ENCODE measurements at places on chromosomes 3 and 15.

DNA sequence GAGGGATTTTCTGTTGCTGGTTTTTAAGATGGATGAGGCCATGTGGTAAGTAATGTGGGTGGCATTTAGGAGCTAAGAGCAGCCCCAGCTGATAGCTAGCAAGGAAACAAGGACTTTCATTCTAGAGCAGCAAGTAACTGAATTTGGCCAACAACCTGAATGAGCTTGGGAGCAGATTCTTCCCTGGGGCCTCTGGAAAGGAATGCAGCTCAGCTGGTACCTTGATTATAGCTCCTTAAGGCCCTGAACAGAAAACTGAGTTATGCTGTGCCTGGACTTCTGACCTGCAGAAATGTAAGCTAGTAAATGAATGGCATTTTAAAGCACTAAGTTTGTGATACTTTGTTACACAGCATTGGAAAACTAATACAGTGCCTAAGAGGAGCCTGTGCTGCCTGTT is 565.5 kb downstream of the PDCD6IP start:
- DNase-seq = no peak

GRCh38 chr3:130014526-130014925 is 40.0 kb downstream of the TRH start:
- peak; percentile 6 for DNase-seq

GRCh38 chr15:88242586-88243555 is 13.7 kb downstream of the NTRK3 start:
- no peak for DNase-seq

- no peak for DNase-seq
These were observed 115.2 kb downstream of the TIGIT start for GRCh38 chr3:114408736-114409670.

- DNase-seq = no peak
These were observed 70.0 kb upstream of the ALDH1A3 start for GRCh38 chr15:100809587-100809986.

DNA sequence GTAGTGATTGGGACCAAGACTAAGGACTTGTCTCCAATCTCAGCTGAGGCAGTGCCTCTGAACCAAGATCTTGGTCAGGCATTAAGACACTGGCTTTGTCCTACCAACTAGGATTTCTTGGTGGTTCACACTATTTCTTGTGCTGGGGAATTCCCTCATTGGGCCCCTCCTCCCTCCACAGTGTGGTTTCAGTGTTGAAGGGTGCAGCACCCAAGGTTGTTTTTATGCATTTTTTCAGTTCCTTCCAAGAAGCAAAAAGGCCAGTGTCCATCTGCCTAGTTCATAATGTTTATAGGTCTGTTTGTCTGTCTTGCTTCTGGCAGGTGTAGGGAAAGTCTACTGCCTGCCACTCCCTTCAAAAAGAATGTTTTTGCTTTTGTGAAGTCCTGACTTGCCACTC is 10.6 kb upstream of the ITPKA start:
- DNase-seq = no peak

DNA sequence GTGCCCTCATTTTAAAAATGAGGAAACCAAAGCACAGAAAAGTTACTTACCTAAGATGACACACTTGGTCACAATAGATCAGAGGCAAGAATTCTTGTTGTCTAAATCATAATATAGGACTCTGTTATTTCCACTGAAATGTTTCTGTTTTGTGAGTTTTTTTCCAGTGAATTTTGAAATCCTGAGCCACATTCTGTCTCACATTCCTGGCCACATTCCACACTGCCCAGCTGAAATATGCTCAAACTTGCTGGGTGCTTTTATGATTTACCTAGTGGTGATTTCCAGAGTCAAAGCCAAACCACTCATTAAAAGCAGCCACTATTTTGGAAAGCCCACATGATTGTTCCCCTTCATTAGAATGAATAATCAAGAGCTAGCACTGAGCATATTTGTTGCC is 82.3 kb upstream of the NPHP3 start:
- no peak for DNase-seq

GRCh38 chr3:177714945-177715344 is 517.7 kb upstream of the TBL1XR1 start:
- DNase-seq = no peak

DNA sequence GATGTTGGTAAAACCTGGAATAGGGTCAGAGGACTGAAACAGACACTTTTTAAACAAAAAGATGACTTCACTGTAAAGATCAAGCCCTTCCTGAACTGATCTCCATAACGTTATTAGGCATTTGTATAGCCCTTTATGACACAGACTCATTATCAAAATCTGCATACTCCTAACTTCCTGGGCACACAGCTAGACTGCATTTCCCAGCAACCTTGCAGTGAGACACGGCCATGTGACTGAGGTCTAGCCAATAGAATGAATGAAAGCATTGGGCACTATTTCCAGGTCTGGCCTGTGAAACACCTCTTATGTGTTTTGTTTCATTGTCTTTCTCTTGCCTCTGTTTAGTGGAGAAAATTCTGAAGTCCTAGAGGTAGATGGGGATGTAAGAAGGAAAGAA is 270.4 kb downstream of the NR1D2 start:
- DNase-seq = no peak

- no peak for DNase-seq
These were observed 52.8 kb upstream of the UTS2B start for GRCh38 chr3:191383124-191383523.

GRCh38 chr3:47583320-47584075 is 4.8 kb upstream of the CSPG5 start:
- DNase-seq = peak; percentile 25

- DNase-seq = no peak
These were observed 3.6 kb downstream of the ONECUT1 start for GRCh38 chr15:52786436-52787122.

DNA sequence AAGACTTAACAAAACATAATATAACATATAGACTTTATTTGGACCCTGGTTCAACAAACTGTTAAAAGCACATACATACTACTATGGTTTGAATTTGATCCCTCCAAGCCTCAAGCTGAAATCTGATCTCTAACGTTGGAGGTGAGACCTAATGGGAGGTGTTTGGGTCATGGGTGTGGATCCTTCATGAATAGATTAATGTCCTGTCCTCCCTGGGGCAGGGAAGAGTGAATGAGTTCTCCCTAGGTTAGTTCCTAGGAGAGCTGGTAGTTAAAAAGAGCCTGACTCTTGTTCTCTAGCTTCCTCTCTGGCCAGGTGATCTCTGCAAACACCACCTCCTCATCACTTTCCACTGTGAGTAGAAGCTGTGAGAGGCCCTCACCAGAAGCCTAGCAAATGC is 36.4 kb downstream of the CLASP2 start:
- no peak for DNase-seq

GRCh38 chr3:177525987-177526712 is 328.9 kb upstream of the TBL1XR1 start:
- no peak for DNase-seq

DNA sequence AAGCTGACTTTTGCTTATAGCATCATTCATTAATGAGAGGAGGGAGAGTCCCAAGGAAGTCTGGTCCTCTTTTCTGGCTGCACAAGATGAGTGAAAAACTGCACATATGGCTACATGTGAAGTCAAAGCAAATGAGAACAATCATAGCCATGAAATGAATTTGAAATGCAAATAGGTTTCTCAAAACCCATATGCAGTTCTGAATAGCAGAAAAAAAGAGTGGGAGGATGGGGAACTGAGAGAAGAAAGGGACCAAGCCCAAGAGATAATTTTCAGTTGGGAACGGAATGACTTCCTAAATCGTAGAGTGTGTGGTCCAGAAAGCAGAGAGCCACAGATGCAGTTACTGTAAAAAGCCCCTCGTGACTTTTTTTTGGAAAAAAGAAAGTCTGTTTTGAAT is 66.3 kb downstream of the GTPBP8 start:
- no peak for DNase-seq

GRCh38 chr15:36347272-36347858 is 232.1 kb upstream of the CDIN1 start:
- no peak for DNase-seq

DNA sequence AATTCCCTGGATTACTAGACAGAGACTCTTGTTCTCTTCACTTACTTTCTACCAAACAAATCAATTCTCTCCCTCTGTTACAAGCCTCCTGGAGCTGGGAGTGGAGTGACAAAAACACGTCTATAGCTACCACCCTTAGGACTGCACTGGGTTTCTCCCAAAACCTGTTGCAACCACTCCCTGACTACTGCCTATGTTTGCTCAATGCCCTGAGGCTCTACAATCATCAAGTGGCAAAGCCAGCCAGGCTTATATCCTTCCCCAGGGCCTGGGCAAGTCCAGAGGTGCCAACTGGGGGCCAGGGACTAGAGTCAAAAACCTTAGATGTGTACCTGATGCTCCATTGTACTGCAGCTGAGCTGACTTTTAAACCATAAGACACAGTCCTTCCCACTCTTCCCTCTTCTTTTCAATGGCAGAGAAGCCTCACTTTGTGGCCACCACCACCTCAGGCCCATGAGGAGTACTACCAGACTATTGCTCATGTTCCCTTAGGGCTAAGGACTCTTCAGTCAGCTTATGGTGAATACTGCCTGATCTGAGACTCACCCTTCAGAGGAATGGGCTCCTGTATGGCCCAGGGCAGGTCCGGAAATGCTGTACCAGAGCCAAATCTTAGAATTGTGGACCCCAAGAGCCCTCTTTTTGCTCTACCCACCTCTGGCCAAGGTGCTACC is 125.4 kb upstream of the PLCL2 start:
- DNase-seq = no peak

- peak; percentile 12 for DNase-seq
These were observed 528 bp downstream of the LPCAT4 start for GRCh38 chr15:34366271-34367065.

- no peak for DNase-seq
These were observed 86.0 kb downstream of the HCN4 start for GRCh38 chr15:73282567-73283365.

DNA sequence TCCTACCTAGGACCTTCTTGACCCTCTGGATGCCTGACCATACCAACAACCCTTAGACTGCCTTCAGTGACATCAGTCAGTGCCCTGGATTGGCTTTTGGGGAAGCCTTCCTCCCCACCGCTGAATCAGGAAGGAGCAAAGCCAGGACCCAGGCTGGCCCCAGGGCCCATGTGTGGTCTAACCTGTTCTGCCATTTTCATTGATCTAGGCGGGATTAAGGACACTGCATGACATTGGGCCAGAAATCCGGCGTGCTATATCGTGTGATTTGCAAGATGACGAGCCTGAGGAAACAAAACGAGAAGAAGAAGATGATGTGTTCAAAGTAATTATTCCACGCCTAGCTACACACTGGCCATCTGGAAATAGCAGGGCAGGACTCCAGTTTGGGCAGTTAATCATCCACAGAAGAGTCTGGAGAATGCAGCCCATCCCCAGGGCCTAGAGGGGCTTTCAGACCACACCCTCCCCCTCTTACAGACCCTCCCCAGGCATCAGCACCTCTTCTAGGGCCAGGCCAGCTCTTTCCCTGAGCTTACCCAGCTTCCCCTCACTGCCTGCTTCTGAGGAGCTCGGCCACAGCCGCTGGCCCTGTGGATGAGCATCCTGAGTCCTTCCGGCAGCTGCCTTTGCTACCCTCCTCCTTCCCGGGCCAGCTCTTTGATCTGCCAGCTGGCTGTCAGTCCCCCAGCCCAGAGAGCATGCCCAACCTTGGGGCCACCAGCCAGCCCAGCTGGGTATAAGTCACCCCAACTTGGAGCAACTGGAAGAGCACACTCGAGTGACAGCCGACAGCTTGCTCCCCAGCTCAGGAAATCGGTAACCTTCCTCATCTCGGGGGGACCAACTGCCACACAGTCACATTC is 45.9 kb downstream of the CHDH start:
- no peak for DNase-seq

DNA sequence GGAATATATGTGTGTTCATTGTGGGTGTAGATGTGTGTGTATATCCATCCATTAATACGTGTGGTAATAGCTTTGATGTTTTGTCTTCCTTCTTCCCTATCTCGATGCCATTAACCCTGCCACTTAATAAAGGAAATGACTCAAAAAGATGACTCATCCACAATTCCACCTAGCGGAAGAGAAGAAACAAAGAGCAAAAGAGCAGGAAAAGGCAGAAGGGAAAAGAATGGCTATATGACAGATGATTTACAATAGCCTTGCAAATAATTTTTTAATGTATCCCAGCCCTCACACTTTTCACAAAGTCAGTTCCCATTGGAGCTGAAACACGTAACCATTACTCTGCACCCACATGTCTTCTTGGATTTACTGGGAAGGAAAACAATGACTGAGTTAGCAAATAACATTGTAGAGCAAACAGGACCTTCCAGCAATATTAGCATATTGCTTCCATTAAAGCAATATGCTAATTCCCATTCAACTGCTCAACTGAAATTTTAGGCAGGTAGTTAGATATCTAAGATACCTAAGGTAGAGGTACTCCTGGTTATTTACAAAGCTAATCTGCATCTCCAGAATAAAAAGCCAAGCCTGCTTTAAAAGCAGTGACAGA is 197.2 kb downstream of the KCNAB1 start:
- DNase-seq = peak; percentile 56

- DNase-seq = peak; percentile 24
These were observed 43.4 kb downstream of the SNAPC5 start for GRCh38 chr15:66454143-66454542.

DNA sequence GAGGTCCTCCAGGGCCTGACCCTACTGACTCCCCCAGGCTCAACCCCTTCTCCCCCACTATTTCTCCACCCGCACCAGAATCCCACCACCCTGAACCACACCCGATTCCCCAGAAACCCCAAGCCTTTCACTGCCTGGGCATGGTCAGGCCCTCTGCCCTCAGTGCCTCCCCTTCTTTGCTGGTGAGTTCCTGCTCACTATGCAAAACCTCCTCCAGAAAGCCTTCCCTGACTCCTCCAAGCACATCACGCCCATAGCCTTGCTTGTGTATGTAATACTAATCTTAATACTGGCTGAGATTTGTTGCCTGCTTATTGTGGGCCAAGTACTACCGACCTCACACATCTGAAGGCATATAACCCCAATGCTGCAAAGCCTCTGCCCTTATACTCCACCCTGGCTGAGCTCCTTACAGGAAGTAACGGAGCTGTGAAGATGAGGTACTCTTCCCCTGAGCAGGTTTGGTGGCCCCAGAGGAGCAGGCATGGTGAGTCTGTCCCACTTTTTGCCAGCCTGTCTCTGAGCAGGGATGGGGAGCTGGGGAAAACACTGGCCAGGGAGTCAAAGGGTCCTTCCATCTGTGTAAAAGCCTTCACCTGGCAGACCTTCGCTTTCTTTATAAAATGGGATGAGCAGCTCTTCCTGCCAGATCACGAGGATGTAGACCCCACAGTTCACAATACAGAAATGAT is 9.5 kb downstream of the RAB6B start:
- no peak for DNase-seq

Data from HCEC 1CT (cell line).